Cerebellum (tissue), 4 donors: ENCODE measurements at places on chromosomes 6 and 20. TPM values are rescaled to one million over a fixed set of nuclear protein-coding genes. Genes with fewer than 3 reads are reported as not detected.

The SOX4 gene
- total RNA-seq, result 217 TPM

The F13A1 gene
- 22.0 TPM for total RNA-seq

The CCN6 gene
- total RNA-seq, result not detected

The NKX2-2 gene
- total RNA-seq, result 2.4 TPM

The NAA20 gene
- 30.8 TPM for total RNA-seq

The ECT2L gene
- total RNA-seq, result 0.45 TPM

The LAMA2 gene
- total RNA-seq, result 30.8 TPM

The NRN1 gene
- total RNA-seq, result 55.1 TPM

The RIMS4 gene
- 25.8 TPM for total RNA-seq

The DOK5 gene
- 23.6 TPM for total RNA-seq

The CRYBG1 gene
- 0.91 TPM for total RNA-seq

The EPM2A gene
- total RNA-seq, result 20.0 TPM

The CST9 gene
- total RNA-seq, result not detected

The ANGPT4 gene
- 0.09 TPM for total RNA-seq

The ZNF217 gene
- 11.7 TPM for total RNA-seq

The OXT gene
- not detected for total RNA-seq

The HLA-E gene
- total RNA-seq, result 24.1 TPM

The IL20RA gene
- 0.36 TPM for total RNA-seq

The CENPQ gene
- total RNA-seq, result 6.5 TPM

The MDN1 gene
- 38.9 TPM for total RNA-seq

The NXT1 gene
- total RNA-seq, result 11.4 TPM

The HCK gene
- total RNA-seq, result 2.6 TPM

The LIN28B gene
- 2.3 TPM for total RNA-seq

The GZF1 gene
- total RNA-seq, result 22.6 TPM

The GGTLC1 gene
- not detected for total RNA-seq

The LAMA4 gene
- 65.4 TPM for total RNA-seq

The HSPA1B gene
- total RNA-seq, result 97.4 TPM

The BLCAP gene
- 107 TPM for total RNA-seq

The C6orf163 gene
- 12.3 TPM for total RNA-seq

The SOX18 gene
- total RNA-seq, result 1.6 TPM

The APOBEC2 gene
- total RNA-seq, result not detected

The CALHM6 gene
- 2.8 TPM for total RNA-seq

The SOBP gene
- 30.9 TPM for total RNA-seq

The C6orf132 gene
- not detected for total RNA-seq

The CLPSL1 gene
- not detected for total RNA-seq

The CAGE1 gene
- 0.18 TPM for total RNA-seq

The ZNF334 gene
- total RNA-seq, result 30.8 TPM

The RBM24 gene
- total RNA-seq, result 6.2 TPM

The RAET1L gene
- not detected for total RNA-seq

The ACTL10 gene
- total RNA-seq, result 0.64 TPM

The BPIFB4 gene
- not detected for total RNA-seq

The LGSN gene
- not detected for total RNA-seq

The RTF2 gene
- 32.2 TPM for total RNA-seq

The IPCEF1 gene
- total RNA-seq, result 4.4 TPM

The GSTA3 gene
- total RNA-seq, result not detected

The SLC22A7 gene
- total RNA-seq, result 0.36 TPM

The PAX1 gene
- total RNA-seq, result not detected
